ENCODE measurements at places on chromosomes 3 and 15.

DNA sequence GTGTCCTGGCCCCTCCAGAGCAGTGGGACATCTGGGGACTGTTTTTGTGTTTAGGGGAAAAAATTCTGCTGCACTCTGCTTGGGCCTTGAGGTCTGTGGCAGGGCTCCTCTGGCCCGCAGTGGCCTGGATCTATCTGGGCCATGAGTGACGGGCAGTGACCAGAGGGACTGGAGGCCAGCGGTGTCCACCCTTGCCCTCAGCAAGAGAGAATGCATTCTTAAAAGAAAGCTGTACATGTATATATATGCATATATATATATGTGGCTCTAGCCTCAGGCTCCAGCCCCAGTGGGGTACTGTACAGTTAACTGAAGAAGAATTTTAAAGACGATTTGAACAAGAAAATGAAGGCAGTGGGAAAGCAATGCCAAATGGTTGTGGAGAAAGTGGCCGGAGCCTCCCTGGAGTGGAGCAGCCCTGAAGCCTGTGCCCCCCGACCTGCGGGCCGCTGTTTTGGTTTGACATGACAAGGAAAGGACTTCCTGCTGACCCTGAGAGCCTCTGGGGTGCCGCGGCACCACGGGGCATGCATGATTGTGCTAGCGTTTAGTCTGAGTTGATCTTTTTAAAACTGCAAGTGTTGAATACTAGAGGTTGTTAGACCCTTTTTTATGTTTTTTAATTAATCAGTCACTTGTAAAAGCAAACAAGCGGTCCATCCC is 52.2 kb downstream of the PLXNA1 start:
- DNase-seq, result no peak

GRCh38 chr3:188571531-188572095 is 417.7 kb downstream of the LPP start:
- DNase-seq, result no peak

- DNase-seq, result no peak
These were observed 35.6 kb downstream of the RTP4 start for GRCh38 chr3:187403768-187404288.

- no peak for DNase-seq
These were observed 211.2 kb upstream of the CFAP20DC start for GRCh38 chr3:59261009-59261408.

DNA sequence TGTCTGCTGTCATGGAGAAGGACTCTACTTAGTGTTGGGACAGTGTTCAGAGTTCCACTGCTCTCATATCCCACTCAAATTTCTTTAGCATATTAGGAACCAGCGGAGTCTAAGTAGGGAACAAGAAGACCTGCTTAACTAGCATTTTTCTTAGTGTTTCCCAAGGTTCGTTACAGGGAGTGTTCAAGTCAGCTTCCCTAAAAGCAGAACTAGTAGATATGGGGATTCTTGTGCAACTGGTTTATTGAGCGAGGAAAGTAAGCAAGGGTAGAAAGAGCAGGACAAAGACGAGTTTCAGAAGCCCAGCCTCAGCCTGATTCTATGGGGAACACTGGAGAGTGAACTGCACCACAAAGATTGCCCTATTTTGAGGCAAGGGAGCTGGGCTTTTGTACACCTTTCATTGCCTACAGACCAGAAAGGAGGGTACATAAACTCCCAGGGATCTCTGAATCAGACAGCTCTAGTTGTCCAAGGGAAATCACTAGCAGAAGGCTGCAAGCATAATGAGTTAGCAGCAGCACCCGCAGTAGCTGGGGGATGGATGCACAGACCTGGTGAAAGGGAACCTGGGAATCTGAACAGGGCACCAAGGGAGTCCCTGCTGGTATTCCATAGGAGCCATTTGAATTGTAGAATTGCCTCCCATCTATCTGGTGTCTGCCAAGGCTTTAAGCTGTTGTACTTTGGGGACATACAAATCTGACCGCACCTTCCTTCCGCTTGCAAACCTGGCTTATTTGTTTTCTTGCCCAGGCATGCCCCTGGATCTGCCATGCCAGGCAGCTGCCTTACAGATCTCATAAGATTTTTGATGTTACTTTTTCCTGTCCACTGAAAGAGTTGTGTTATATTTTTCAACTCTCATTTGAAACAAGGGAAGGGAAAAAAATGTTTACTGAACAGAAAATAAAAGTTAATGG is 15.1 kb downstream of the CMTM7 start:
- no peak for DNase-seq

DNA sequence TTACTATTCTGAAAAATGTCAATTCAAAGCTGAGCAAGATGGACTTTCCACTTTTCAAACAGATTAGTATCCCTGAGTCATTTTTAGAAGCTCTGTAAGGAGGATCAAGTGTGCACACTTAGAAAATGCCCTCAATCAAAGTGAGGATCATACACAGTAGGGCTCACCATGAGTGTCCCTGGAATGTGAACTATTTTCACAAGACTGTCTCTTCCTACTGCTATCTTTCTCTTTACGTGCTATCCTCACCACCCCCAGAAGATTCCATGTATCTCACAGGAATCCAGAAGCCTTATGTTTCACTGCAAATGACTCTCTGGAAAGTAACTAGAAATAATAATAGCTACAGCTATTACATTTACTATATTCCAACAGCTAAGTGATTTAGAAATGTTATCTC is 349.9 kb upstream of the TGFBR2 start:
- DNase-seq, result no peak

DNA sequence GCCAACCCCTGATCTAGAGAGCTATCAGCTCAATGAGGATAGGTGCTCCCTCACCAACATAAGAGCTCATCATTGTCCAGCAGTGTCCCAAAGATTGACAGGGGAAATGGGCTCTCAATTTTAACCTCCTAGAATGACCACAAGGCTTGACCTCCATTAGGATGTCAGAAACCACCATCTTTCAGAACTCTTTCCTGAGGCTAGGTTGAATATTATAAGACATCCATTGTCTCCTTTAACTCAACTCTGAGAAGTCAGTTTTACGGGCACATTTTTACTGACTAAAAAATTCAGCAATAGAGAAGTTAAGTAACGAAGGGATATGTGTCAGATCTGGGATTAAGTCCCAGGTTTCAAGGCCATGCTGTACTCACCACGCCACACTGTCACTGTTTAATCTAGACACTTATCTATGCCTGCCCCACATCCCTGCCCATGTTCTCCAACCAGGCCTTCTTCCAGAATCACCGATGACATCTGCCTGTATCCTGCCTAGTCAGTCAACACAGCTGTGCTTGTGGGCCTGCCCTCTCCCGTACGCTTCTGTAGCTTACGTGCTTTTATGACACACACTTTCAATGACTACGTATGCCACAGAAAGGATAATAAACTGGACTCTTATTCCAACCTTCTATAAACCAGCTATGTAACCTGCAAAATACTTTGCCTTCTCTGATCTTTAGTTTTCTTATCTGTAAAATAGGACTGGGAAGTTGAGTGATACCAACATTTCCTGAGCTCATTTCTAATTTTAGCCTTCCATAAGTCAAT is 17.1 kb upstream of the MUC13 start:
- no peak for DNase-seq

GRCh38 chr3:143450632-143451031 is 331.1 kb downstream of the CHST2 start:
- no peak for DNase-seq

GRCh38 chr3:117520582-117520981 is 811.0 kb downstream of the TUSC7 start:
- no peak for DNase-seq

DNA sequence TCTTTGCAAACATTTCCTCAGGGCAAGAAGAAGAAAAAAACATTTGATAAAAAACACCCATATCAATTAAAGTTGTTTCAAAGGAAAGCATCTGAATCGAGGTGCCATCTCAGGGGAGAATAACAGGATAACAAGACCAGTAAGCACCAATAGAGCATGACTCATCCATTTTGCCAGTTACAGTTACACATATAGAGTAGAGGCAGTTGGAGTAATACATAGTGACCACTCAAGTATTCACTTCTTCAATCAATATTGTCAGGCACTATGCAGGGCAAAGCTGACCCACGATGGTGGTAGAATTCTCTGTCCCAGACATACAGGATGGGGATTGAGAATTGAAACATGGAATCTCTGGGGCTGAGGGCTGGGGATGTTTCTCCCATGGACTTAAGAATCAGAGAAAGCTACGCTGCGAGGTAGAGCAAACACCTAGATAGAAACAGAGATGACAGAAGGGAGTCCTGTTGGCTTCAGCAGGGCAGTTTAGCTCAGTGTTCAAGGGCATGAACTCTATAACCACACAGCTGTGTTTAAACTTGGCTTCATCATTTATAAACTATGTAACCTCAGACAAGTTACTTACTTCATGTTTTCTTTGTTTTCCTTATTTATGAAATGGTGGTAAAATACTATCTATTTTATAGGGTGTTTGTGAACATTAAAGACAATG is 186.4 kb upstream of the NANOGP8 start:
- DNase-seq, result no peak

DNA sequence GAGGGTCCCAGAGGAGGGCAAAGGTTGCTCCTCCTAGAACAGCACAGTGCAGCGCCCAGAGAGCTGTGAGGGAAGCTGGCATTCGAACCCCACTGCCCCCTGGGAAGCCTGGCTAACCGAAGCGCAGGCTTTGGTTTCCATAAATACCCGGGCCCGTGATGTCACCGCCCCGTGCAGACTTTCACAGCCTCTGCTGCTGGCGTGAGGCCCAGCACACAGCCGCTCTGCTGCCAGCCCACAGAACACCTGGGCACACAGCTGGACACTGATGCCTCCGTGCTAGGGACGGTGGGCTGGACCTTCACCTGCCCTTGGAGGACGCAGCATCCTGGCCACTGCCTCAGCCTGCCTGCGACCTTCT is 1.0 kb downstream of the IQSEC1 start:
- no peak for DNase-seq

GRCh38 chr3:31456373-31456772 is 76.4 kb upstream of the STT3B start:
- DNase-seq, result no peak

GRCh38 chr3:197378985-197379718 is 80.7 kb upstream of the DLG1 start:
- no peak for DNase-seq

DNA sequence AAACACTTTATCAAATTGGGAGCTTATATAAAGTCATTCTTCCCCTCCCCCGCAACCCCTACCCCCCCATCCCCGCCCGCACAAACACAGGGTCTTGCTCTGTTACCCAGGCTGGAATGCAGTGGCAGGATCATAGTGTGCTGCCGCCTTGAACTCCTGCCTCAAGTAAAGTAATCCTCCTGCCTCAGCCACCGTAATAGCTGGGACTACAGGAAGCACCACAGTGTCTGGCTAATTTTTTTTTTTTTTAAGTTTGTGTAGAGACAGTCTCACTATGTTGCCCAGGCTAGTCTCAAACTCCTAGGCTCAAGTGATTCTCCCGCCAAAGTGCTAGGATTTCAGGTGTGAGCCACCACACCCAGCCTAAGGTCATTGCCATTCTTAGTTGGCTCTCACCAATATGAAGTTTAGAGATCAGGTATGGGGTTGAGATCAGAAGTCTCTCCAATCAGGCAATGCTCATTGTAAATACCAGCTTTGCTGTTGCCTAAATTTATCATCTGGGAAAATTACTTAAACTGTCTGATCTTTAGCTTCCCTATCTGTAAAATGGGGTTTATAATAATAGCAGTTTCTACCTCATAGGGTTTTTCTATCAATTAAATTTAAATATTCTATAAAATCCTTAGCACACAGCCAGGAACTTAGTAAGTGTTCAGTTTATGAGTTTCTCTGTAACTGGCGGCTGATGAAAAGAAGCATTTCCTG is 60.3 kb downstream of the TGFBR2 start:
- no peak for DNase-seq

DNA sequence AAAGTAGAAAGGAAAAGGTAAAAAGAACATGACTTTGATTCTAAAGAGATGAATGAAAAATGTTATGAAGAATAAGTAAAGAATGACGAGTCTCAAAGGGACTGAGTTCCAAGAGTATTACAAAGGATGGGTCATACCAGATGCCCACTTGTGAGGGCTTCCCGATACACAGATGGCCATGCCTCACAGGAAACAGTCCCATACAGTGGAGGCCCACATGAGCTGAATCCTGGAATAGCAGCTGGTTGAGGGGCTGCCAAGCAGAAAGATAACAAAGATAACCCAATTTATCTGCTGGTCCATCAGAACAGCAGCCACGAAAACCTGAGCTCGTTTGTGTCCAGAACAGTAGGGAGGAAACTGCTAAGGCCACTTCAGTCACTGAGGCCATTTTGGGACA is 3.7 kb downstream of the SSR3 start:
- no peak for DNase-seq

DNA sequence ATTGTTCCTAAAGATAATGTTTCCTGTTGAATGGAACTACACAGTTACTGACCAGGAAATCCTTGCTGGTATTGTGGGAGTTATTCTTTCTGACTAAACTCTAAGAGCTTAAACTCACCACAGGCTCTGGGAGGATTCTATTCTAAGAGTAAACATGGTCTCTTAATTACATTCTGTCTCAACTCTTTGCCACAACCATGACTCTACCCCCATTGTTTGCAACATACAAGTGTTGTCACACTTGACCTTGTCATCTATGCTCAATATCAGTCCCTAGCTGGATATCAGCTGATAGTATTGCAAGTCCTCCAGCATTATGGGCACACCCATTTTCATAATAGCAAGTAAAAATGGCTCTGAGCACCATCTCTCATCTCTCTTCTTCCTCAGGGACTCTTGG is 29.6 kb upstream of the SECISBP2L start:
- DNase-seq, result no peak

DNA sequence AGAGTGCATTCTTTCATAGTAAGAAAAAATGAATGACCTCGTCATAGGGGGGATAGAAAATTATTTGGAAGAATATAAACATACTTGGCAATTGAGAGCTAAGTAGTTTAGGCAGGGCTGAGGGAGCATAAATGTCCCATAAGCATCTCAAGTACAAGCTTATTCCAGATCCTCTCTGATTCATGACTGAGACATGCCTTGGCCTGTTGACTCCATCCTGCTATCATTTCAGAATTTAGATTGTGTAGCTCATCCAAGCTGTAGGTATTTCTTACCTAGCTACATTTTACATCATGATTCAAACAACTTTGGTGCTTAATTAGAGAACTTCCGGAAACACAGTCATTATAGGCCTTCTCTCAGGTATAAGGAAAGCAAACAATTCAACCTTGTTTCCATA is 12.3 kb downstream of the POGLUT1 start:
- DNase-seq, result no peak

DNA sequence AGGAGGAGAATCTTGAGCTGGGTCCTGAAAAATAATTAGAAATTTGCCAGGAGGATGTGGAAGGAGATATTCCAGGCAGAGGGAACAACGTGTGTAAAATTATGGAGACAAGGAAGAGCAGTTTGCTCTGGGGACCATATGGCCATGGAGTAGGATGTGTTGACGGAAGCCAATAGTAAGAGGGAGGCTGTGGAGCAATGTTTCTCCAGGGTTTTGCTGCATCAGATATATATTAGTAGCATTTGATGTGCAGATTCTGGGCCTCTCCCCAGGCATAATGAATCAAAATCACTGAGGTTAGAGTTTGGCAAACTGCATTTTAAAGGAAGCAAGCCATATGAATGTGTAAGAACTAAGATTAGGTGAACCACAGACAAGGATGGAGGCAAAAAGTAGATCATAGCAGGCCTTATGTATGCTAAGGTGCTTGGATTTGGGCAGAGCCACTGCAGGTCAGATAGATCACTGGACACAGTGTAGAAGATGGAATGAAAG is 192.9 kb upstream of the IL12A start:
- no peak for DNase-seq
